IPS DF 6.9 (cell line): ENCODE measurements at places on chromosomes 5 and 9.

DNA sequence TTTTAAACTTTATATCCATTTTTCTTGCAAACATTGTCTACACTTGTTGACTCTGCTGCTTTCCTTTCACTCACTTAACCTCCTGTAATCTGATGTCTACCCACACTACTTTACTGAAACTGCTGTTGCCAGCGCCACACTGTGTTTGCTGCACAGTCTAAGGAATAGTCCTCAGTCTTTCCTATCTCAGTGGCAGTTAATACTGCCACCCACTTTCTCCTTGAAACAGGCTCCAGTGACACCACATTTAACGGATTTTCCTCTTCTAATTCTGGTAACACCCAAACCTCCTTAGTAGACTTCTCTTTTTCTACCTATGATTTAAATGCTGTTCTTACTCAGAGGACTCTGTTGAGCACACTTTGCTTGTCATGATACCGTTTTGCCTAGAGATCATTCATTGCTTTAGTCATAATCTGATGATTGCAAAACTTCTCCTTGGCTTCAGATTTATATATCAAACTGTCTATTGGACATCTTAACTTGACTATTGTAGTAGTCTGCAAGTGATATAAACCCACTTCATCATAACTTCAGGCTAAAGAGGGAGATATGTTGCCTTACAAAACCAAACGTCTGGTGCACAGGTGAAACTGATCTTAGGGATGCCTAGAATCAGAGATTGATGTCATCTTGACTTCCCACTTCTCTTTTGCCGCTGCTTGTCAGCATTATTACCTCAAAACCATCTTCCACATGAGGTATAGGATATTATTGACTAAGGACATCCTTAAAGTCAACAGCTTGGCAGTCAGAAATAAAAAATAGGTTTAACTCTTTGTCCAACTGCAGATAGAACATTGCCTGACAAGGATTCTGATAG is 94.1 kb downstream of the CDC42SE2 start:
- DNase-seq, result no peak

GRCh38 chr5:15103864-15104263 is 232.3 kb upstream of the ANKH start:
- no peak for DNase-seq

- DNase-seq, result no peak
These were observed 5.5 kb upstream of the LOX start for GRCh38 chr5:122083535-122083934.

GRCh38 chr9:129644902-129645301 is 3.0 kb upstream of the ASB6 start:
- no peak for DNase-seq

- DNase-seq, result no peak
These were observed 5.9 kb downstream of the FAM163B start for GRCh38 chr9:133603135-133603927.

- DNase-seq, result no peak
These were observed 664 bp upstream of the ARSB start for GRCh38 chr5:78985725-78986223.

DNA sequence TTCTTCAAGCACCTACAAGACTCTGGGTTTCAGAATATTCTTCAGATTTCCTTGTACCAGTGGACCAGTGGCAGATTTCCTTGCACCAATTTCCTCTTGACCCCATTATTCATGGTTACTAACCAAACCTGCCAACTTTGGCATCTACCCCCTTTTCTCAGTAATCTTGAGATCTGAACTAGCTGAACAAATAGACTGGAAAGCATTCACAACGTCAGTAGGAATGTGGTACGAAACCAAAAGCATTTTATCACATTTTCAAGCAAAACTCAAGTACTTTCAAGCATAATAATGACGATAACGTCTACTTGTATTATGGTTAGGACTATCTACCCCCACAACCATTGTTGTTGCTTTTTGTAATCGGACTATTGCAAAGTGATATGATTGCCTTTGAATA is 1217.3 kb downstream of the PTPRD start:
- no peak for DNase-seq

DNA sequence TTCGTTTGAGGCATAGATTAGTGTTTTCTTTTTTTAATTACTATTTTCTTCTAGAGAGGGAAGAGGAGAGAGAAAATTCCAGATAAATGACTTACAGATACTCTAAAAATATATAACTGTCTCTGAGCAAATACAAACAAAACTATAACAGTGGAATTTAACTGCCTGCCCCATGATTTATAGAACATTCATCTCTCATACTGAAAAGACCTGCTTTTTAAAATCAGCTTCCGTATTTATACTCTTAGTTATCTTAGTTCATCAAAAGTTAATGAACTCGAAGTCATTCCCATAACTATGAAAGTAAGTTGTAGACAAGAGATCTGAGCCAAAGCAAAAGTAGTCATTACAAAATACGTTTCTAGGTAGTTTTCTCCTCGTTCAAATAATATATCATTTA is 123.8 kb upstream of the DMRT1 start:
- no peak for DNase-seq

GRCh38 chr9:135519179-135519971 is 1.9 kb upstream of the LCN1 start:
- no peak for DNase-seq

DNA sequence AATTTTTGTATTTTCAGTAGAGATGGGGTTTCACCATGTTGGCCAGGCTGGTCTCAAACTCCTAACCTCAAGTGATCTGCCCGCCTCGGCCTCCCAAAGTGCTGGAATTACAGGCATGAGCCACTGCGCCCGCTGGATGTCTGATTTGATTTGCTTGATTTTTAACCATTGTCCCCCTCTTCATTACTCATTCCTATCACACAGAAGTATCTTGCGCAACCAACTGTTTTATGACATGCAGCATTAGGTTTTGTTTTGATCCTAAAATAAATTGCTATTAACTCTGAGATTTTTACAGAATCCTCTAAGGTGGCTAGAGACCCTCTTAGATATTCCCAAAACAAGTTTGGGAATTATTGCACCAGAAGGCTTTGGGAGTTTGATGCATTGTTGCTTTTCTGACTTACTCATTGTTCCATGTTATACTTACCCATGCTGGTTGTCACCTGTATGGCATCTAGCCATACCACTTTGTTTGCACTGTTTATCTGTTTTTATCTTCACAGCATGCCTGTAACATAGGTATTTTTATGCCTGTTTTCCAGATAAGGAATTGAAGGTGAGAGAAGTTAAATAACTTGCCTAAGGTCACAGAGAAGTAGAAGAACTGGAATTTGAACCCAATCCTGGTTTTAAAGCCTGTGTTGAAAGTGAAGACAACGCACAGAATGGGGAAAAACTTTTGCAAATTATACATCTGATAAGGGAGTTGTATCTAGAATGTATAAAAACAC is 35.9 kb upstream of the PWWP2A start:
- DNase-seq, result no peak

DNA sequence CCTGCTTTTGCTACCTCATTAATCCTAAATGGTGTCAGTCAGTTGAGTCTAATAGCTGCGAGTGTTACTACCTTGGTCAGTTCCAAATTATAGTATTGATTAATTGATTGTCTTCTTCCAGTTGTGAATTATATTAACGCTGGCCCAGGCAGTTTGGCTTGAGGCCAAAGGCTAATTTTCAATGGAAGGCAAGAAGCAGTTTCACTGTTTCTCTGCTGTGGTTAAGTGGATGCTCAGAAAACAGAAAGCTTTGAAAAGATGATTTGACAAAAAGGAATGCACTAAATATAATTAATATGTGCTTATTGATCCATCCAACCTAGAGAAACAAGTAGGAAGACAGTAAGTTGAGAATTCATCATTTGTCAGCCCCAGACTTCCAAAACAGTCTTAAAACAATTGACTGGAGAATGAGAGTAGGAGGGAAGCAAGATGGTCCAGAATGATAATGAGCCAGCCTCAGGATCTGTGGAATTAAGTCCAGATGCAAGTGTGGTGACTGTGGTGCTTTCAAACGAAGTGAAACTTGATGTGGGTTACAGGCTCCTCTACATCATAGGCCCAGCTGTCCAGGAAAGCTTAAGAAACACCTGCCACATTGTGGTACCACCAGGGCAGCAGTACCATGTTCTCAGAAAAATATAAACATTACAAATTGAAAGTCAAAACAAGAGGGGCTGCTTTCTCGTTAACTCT is 1371.0 kb upstream of the DMAC1 start:
- DNase-seq, result no peak

DNA sequence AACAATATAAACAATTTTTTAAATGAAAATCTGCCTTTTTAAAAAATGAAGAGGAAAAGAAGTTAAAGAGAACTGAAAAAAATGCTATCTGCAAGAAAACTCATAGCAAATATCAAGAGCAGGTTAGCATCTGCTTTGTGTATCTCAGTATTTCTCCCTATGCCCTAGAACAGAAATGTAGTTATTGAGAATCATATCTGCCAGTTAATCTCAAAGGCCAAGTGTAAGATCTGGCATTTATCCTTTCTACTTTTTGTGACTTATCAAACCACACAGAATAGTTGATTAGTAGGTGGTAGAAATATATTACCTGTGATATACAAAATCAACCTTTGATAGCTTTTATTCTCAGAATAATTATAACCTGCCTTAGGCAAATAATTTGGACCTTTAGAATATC is 1699.8 kb downstream of the EFNA5 start:
- no peak for DNase-seq

GRCh38 chr5:170848033-170848432 is 13.8 kb upstream of the RANBP17 start:
- DNase-seq, result no peak

DNA sequence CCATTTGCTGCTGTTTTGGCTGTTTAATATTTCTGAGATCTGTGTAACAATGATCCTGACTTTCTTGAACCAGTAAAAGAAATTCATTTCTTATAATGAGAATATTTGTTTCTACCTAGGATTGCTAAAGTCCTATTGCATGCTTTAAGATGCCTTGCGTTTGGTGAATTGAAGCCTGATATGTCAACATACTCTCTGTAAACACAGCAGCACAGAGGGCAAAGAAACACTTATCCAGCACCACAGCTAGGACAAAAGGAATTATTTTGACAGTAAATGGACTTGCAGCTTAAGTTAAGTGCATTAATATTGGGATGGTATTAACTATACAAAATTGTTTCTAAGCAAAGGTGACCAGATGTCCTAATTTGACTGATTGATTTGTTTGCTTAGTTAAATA is 2031.2 kb upstream of the CDH6 start:
- no peak for DNase-seq

GRCh38 chr5:170631466-170632195 is 127.8 kb downstream of the KCNIP1 start:
- no peak for DNase-seq

- DNase-seq, result no peak
These were observed 198.1 kb upstream of the TRPC7 start for GRCh38 chr5:136563489-136563888.

GRCh38 chr9:35736201-35736633 is 3.8 kb downstream of the CREB3 start:
- DNase-seq, result no peak

DNA sequence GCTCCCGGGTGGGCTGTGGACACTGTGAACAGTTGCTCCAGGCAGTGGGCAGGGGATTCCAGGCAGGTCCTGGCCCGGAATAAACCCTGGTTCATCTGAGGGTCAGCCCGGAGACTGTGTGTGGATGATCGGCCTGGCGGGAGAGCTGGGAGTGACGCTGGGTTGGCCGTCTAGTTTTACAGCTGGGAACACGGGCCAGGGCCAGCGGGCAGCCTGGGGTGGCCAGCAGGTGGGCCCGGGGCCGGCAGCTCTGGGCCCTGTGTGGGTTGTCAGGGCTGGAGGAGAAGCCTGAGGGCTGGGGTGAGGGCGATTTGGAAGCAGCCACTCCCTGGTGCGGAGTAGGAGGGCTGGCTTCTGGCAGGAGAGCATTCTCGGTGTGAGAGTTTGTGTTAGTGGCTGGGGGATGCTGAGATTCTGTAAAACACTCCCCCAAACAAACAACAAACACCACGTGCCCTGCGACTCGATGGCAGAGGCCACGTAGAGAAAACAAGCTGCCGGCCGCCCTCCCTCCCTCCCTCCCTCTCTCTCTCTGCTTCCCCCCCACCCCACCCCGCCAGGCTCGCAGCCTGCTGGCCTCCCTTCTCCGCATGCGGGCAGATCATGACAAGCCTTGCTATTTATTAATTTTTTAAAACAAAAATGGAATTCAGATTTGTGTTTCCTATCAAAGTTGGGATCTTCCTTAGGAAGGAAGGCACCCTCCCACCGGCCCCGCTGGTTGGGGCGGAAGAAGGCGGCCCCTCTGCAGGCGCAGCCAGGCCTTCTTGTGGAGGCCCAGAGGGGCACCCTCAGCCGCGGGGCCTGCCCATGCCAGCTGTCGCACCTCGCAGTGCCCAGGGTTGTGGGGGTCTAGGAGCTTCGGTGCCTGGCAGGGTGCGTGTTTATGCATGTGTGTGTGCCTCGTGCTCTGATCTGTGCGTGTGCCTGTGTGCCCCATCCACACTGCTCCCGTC is 49.5 kb downstream of the RXRA start:
- DNase-seq, result no peak

DNA sequence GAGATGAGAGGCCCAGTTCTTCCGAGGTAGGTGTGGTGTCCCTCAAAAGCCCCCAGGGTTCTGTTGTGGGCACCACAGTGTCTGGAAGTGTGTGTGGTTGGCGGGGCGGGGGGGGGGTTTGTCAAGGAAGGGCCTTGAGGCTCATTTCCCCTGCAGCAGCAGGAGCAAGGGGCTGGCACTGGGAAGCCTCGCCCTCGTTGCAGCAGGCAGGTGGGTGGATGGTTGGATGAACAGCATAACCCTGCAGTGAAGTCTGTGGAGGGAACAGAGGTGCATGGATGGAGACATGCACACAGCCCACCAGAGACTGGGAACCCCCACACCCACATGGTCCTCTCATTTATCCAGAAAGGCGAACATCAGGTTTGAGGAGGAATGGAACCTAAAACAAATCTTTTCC is 2.0 kb upstream of the SPATA31E1 start:
- DNase-seq, result no peak

DNA sequence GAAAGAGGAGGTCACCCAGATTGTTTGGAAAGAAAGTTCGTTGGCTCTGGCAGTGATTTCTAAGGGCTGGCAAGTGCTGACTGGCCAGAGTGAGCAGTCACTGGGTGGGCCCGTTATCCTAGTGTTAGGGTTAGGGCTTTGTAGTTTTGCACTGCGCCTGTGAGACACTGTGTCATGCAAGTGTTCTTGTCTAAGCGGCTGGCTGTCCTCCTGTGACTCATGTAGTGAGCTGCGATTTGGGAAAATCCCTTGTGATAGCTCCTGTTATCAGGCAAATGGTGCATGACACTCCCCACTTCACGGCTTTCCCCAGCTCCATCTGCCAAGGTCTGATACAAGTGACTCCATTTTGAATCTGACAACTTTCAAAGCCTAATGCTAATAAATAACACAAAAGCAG is 526.0 kb upstream of the ADAMTS16 start:
- DNase-seq, result no peak
